ENCODE measurements at places on chromosomes 12 and 14. TPM values are rescaled to one million over a fixed set of nuclear protein-coding genes. Genes with fewer than 3 reads are reported as not detected.

FOXM1 gene
- not detected for total RNA-seq

GLIPR1L1 gene
- not detected for total RNA-seq

JAG2 gene
- 4.7 TPM for total RNA-seq

OR6C2 gene
- not detected for total RNA-seq

SLC39A2 gene
- total RNA-seq = not detected

KRT3 gene
- not detected for total RNA-seq

ANKRD33 gene
- not detected for total RNA-seq

CLEC6A gene
- total RNA-seq = not detected

CNTN1 gene
- 0.57 TPM for total RNA-seq

NAV3 gene
- 9.3 TPM for total RNA-seq

INSM2 gene
- total RNA-seq = not detected

IAPP gene
- not detected for total RNA-seq

FKBP4 gene
- 22.2 TPM for total RNA-seq

GYS2 gene
- 7.3 TPM for total RNA-seq
